ENCODE measurements at places on chromosomes 5 and 9.

GRCh38 chr5:147404706-147405105 lies 105.2 kb downstream of the DPYSL3 start:
- no peak for DNase-seq

DNA sequence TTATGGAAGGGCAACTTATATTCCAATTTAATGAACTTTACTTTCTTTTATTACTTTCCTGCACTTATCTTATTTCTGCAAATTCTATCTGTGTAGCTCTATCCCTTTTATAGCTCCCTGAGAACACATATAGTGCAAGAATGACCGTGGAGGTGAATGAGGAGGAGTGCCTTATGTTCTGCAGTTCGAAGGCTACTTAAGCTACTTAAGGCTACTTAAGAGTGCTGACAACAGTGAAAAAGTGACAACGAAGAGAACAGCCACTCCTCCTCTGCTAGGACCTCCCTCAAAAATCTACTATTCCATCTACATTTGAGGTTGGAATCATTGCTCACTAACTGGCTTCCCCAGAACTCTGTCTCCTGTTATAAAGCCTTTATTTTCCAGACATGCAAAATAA lies 1365.7 kb upstream of the C9orf72 start:
- no peak for DNase-seq

DNA sequence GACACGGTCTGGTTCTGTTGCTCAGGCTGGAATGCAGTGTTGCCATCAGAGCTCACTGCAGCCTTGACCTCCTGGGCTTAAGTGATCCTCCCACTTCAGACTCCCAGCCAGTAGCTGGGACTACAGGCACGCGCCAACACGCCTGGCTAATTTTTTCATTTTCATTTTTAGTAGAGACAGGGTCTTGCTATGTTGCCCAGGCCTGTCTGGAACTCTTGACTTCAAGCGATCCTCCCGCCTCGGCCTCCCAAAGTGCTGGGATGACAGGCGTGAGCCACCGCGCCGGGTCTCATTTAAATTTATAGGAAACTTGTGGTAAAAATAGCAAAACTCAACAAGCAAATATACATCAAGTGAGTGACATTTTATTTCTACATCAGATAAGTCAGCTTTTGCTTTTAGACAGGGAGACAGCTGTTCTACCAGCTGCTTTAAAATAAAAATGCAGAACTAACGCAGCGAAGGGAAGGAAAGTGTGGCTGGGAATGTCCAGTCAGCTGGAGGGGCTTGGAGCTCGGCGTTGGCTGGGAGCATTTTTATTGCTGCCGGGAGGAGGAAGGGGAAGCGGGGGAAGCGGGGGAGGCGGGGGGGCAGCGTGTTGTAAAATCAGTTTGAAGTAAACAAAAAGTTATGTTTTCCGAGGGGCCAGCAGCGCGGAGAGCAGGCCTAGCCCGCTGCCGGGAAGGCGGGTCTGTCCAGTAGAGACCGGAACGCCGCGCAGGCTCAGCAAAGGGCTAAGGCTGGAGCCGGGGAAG lies 707 bp upstream of the ZFYVE16 start:
- DNase-seq, result no peak

DNA sequence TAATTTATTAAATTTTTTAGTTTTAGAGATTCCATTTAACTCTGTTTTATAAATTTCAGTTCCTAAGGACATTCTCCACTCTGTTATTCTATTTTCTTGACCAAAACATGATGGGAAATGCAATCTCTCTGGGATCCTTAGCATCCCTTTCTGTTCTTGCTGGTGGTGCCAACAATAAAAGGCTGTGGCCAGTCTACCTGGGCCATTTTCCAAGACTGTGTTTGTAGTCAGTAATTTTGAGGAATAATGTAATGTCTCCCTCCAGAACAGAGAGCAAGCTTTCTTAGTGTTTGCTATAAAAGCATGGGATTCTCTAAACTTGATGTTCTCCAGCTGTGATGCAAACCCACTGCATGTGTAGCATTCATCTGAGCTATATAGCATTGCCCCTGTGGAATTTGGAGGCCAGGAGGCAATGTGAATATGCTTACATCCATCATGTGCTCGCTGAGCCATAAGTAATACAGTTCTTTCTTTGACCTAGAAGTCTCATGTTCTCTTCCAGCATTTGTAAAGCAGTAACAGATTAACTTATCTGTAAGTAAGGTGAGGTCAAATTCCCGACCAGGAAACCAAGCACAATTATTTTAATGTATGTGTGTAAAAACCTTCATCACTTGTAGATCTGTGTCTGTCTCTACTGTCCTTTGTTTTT lies 211.5 kb upstream of the TAS2R1 start:
- no peak for DNase-seq

DNA sequence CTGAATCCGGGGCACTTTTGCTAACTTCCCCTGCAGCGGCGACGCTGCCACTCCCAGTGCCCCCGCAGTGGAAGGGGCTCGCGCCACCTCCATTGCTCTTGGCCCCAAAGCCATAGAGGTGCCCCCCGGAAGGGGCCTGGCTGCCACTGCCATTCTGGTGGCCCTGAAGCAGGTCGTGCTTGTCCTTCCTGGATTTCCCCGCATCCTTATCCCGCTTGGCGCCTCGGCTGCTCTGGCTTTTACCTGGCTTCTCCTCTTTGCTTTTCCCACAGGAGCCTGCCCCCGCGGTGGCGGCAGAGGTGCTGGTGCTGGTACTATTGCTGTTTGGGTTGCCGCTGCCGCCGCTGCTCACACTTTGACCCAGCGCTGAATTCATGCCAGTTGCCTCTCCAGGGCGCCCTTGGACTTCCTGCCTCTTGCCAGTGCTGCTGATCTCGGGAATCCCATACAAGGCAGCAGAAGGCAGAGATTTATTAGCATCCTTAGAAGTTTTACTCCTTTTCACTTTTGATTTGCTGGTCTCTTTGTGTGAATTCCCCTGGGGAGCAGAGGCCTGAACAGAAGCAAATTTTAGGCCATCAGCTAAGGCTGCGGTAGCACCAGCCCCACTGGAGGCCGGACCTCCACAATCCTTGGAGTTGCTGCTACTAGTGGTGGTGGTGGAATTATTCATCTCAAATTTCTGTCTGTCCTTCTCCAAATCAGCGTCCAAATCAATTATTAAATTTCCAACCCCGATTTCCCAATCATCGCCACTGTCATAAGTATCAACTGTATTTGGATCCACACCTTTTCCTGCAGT lies 2.1 kb downstream of the ZNF608 start:
- DNase-seq, result no peak

GRCh38 chr9:92620845-92621244 lies 49.1 kb downstream of the IPPK start:
- no peak for DNase-seq

Measured in stimulated activated CD4-positive, alpha-beta T cell treated with anti-CD3 and anti-CD28 coated beads, Interleukin-15, amount 100 ng/mL, for 48 hours (primary cell).